ENCODE measurements at places on chromosomes 2 and 18.

- no peak for DNase-seq
Measured at GRCh38 chr18:5095239-5095638, 101.8 kb downstream of the AKAIN1 start.

- DNase-seq: no peak
Measured at GRCh38 chr2:176662753-176663152, 393.5 kb downstream of the MTX2 start.

DNA sequence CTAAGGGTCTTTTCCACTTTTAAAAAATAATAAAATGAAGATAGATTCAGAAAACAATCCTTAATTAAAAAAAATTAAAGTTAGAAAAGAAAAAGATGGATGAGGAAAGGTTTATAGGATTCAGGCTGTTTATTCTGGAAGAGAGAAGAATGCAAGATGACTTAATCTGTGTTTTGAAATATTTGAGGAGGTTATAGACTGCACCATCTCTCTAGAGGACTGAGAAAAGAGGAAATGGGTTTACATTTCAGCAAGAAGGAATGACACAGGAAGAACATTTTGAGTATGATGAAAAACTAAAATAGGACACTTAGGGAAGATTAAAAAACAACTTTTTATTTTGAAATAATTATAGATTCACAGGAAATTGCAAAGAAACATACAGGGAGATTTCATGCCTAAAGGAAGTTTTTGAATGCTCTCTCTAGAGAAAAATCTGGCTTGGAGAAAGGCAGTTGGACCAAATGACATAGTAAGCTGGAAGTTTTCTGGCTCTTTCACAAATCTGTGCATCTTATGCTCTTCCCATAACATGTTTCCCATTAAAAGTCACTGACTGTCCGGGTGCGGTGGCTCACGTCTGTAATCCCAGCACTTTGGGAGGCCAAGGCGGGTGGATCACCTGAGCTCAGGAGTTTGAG lies 75.0 kb downstream of the CERS6 start:
- peak; percentile 53 for DNase-seq

DNA sequence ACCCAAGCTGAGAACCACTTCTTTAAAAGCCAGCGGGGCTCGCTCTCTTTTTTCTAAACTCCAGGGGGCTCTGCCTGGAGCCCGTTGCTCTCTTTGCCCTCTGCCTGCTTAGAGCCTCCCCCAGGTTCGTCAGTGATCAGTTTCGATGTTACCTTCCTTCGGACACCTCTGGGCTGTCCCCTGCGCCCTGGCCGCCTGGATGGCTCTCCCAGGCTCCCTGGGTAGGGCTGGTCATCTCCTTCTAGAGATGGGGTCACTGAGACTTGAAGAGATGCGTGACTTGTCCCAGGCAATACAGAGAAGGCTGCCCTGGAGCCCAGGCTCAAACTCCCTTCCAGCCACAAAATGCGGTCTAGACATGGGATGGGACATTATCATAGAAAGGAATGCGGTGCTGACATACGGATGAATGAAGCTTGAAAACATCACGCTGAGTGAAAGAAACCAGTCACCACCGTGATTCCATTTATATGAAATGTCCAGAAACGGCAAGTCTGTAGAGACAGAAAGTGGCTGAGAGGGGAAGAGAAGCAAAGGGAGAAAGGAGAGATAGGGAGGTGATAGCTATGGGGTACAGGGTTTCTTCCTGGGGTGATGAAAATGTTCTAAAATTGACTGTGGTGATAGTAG lies 14.6 kb downstream of the KCNF1 start:
- DNase-seq: peak; percentile 56

GRCh38 chr2:235765181-235765820 lies 271.5 kb downstream of the AGAP1 start:
- peak; percentile 65 for DNase-seq

GRCh38 chr18:51622702-51623101 lies 425.2 kb upstream of the MEX3C start:
- DNase-seq: no peak

DNA sequence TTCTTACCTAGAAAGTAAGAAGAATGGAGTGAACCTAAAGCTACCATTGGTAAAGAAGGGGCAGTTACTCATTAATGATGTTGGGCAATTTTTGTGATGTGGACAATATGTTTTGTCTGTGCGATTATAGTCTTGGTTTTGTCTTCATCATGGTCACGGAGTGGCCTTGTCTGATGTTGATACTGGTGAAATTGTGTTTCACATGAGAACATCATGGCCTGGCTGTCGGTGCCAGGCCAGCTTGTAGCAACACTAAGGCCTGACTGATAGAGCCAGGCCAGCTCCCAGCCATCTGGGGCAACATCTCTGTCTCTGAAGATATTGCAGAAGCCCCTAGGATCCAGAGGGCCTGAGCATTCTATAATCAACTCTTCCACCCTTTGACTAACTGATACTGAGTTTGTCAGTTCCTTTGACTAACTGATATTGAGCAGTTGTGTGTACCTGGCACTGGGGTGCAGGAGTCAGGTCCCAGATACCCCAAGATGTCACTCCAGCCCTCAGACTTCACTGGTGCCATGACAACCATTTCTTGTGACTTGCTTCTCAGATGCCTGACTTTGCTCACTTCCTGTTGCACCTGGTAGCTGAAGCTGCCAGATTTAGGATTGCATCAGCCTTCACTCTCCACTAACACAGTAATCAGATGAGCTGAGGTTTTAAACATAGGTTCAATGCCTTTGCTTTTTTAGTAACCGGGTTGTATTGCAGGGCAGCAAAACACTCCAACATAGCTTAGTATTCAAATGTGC lies 62.5 kb downstream of the RPIA start:
- peak; percentile 22 for DNase-seq

DNA sequence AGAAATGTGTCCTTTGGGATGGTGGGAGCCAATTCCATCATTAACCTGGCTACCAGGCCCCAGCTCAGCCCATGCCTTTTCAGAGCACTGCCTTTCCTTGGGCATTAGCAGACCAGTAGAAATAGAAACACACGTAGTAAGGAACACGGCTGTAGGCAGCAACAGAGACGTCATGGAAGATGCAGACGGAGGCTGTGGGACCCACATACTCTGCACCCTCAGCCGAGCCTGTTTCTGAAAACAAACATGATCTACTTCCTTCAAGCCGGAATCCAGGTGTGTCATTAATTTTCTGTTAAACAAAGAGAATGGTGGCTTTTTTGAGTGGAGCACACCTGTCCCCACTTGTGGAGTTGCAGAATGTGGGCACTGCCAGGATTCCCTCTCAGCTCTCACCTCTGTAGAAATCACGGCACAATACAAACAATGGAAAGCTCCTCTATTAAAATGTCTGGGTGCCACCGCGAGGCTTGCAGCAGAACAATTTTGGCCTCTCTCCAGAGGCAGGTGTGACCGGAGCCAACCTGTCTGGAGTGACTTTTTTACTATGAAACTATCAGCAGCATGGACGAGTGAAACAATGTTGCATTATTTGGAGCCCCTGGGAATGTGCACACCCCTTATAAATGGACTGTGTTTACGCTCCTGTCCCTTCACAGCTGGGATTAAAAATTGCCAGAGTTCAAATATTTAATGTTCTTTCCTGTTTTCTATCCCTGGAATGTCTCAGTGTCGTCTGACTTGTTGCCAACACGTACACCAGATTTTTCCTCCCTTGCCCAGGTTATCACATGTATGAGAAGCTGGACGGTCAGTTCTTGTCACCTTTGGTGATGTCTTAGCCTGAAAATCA lies 31.7 kb downstream of the SPP2 start:
- no peak for DNase-seq

GRCh38 chr2:240598311-240598911 lies 11.9 kb downstream of the CAPN10 start:
- DNase-seq: no peak

DNA sequence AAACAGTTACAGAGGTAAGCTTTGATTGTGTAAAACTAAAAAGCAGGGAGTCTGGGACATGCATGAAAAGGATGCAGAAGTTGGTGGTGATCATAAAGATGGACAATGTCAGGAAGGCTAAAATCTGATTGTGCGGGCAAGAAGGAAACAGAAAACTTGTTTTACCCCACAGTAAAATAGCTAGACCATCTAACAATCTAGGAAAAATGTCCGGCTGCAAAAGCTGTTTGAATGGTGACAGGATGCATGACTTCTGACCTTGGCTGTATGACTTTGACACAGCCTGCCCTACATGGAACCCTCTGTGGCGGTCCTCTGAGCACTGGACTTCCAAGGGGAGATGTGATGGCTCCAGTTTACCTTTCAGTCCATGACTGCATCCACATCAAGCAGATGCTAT lies 93.6 kb downstream of the RAPH1 start:
- no peak for DNase-seq

DNA sequence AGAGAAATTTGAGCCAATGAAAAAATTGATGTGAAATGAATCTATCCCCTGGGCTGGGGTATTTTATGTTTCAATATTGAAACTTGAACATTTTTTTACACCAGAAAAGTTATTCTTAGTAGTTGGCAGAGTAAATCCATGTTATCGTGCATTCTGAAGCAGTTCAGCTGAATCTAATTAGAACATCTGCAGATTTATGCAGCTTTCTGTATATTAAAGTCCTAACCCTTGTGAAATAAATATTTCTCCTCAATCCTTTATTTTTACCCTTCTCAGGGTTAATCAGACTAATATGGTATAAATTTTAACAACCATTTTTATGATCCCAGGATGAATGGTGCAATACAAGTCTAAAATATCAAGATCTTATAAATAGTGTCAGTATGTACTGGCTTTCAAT lies 69.5 kb downstream of the CDH20 start:
- DNase-seq: peak; percentile 30

DNA sequence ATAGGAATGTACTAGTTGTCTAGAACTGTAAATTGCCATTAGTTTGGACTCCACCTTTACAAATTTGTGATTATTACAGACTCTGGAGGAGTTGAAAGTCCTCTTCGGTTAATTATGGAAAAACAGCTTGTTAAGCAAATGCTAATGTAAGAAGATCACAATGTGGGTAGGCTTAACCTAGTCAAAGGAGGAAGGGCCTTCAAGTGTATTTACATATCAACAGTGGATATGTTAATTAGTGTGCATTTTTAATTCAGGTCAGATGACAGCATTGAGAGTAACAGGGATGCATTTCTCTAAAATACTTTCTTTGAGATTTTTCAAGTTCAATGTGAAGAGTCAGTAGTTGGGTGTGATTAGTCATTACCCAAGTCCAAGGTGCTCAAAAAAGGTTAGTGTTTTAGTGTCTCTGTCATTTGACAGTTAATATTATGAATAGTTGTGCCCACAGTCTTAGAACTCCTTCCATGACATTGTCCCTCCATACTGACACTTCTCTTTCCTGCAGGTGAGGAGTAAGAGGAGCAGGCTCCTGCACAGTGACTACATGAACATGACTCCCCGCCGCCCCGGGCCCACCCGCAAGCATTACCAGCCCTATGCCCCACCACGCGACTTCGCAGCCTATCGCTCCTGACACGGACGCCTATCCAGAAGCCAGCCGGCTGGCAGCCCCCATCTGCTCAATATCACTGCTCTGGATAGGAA lies 28.0 kb downstream of the CD28 start:
- no peak for DNase-seq

DNA sequence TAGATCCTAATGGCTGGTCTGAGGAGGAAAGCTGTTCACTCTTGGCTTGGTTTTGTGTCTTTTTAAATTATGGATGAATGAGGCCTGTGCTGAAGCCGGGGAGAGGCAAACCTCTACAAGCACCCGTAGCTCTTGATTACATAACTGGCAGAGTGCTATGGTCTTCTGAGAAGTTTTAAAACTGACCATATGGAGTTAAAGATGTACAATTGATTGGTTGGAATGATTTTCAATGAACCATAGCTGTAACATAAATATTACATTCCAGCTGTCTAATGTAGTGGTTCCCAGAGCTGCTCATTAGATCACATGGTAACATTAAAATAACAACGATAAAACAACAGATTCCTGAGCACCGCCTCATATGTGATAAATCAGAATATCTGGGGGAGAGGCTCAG lies 71.1 kb upstream of the MAP4K3 start:
- DNase-seq: peak; percentile 81

GRCh38 chr2:153940511-153940910 lies 68.8 kb downstream of the GALNT13 start:
- peak; percentile 46 for DNase-seq

DNA sequence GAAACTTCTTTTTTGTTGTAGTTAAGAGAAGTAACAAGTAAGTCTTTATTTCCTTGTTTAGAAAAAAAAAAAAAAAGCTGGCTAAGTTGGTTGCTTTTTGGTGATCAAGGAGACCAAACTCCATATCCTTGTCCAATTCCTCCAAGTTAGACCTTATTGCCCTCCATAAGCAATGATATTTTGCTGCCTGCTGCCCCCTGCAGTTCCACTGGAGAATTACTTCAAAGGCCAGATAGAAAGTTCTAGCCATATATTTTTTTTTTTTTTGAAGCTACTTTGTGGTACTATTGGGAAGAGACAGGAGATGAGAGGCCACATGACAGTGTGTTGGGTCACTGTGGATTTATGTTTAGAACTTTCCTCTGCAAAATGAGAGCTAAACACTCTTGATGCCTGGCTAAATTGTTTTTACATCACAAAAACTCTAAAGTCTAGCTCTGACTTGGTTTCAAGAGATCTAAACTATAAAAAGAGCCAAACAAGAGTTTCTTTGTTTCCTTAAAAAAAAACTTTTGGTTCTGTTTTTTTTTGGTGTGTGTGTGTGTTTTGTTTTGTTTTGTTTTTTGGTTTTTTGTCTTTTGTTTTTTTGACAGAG lies 80.7 kb upstream of the RASGRP3 start:
- peak; percentile 65 for DNase-seq

- peak; percentile 55 for DNase-seq
Measured at GRCh38 chr2:138090330-138090729, 126.1 kb downstream of the HNMT start.

- no peak for DNase-seq
Measured at GRCh38 chr2:217398860-217399259, 539.0 kb upstream of the TNP1 start.

GRCh38 chr2:210895132-210895531 lies 338.7 kb downstream of the CPS1 start:
- DNase-seq: no peak

DNA sequence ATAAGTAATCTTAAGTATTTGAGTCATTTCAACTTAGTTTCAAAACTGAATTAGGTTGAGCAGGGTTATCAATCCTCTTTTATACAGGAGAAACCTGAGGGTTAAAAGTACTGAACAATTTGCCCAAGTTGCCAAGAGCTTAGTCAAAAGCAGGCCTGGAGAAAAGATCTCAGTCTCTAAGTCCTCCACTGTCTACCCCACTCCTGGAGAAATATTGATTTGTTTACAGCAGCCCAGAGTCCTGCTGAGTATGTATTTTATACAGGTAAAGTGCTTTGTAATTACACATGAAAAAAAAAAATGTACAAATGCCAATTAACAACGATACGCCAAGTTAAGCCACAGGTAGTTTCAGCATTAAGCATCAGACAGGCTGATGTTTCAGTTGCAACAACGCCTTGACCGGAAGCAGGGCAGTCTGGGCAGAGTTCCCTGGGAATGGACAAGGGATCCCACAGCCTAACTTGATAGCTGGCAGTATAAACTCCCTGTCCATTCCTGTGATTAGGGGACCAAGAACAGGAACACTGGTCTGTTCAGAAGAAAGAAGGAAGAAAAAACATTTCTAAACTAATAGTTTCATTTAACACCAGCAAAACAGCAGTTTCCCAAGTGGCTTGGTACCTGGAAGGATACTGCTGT lies 132.9 kb downstream of the MYO5B start:
- DNase-seq: no peak

GRCh38 chr2:127739800-127740199 lies 38.5 kb downstream of the SFT2D3 start:
- no peak for DNase-seq

Measured in fibroblast of skin of abdomen (primary cell).